GM10248 (cell line): ENCODE measurements at places on chromosomes 7 and 10.

DNA sequence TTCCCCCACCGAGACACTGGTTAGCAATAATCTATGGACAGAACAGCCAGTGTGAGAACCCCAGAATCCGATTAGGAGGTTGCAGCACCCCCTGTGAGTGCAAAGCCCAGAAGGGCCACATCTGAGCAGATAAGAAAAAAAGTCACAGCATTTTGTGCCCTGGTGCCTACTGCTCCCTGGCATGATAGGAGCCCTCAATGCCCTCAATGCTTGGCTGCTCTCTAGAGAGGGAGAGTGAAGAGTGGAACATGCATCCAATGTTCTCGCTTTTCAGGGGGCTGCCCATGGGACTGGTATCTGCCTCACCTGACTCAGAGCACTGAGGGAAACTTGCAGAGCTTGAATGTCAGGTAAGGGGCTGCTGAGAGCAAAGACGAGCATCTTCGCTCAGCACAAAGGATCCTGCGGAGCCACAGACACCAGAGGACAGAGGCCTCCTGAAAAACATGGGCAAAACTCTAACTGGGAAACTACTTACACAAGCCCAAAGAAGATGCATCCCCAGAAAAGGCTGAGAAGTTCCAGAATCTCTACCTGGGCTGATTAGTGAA, 98.0 kb upstream of the FAM20C start:
- no peak for DNase-seq

DNA sequence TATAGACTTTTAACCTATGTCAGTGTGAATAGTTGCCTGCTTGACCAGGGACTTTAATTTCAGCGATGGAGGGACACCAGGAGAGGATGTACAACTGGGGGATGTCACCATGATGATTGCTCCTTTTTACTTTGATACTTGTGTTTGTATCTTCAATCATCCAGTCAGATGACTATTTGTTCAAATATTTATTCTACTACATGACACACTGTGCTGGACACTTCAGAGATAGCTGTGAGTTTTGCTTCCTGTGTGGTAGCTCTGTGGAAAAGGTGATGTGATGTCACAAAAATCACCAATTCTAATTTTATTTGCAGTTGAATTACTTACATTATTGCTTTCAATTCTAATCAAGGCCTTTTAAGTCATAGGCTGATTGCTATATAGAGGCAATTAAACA, 62.7 kb upstream of the CREB5 start:
- no peak for DNase-seq

DNA sequence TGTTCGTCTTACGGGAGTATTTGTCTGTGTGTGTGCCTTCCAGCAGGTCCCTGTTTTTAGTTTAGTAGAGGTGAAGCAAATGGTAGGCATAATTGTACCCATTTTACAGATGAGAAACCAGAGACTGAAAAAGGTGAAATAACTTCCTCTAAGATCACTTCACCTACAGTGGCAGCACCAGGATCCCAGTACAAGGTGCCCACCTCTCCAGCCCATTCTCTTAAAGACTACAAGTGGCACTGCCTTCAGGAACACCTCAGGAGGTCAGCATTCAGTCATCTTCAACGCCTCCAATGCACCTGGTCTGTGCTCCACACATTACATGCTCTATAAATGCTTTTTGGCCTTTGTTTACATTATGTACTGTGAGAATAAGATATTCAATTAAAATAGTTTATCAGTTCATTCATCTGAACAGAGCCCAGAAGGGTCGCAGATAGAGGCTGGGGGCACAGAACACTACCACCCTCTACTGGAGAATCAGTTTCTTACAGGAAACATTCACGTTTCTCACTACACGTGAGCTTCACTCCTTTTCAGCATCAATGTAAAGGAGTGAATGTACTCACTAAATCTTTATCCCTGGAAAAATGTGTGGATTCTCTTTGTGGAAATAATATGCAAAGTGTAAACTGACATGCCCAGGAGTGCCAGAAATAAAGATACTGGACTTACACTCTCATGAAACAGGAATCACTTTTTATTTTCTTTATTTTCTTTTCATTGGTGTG, 45.5 kb upstream of the ABLIM1 start:
- peak; percentile 17 for DNase-seq

GRCh38 chr7:44854644-44855364, 6.9 kb upstream of the H2AZ2 start:
- DNase-seq, result no peak

DNA sequence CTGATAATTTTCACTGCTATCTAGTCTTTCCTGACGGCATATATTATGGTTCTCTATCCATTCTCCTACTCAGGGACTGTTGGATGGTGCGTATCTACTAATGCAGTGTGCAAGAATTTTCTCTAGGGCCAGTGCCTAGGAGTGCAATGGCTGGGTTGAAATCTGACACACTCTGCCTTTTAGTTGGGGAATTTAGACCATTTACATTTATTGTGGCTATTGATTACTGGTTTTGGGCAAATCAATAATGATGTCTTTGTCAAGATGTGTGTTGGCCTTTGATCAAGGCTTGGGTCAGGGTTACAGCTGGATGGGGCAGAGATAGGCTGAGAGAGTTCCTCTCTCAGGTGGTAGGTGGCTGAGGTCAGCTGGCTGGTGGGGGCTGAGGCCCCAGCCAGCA, 21.8 kb downstream of the NPTX2 start:
- DNase-seq, result no peak

DNA sequence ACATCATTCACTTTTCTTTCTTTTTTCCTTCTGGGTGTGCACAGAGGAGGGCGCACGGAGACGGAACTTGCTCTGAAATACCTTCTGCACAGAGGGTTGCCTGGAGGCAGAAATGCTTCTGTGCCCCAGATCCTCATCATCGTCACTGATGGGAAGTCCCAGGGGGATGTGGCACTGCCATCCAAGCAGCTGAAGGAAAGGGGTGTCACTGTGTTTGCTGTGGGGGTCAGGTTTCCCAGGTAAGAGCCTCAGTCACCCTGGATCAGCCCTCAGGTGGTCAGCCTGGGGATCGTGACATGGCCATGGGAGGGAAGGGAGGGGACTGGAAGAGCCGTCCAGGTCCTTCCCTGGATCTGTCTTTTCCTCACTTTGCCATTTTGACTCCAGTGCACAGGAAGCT, 33.6 kb downstream of the VWA2 start:
- no peak for DNase-seq
